Smooth muscle cell of the umbilical artery (primary cell): ENCODE measurements at places on chromosomes 3 and 15. TPM values are rescaled to one million over a fixed set of nuclear protein-coding genes. Genes with fewer than 3 reads are reported as not detected.

The LTK gene
- total RNA-seq, result under 0.01 and 0.18 TPM in 2 replicates

The NFKBIZ gene
- total RNA-seq, result 71.6 and 129 TPM in 2 replicates

The GHRL gene
- total RNA-seq, result not detected in 2 replicates

The ENTPD3 gene
- 0.14 and 0.30 TPM in 2 replicates for total RNA-seq

The KLF15 gene
- 0.59 TPM in 1 of 2 replicates, not detected in the other for total RNA-seq

The TARS3 gene
- total RNA-seq, result 13.9 and 14.3 TPM in 2 replicates

The IMPG2 gene
- 0.28 and 0.59 TPM in 2 replicates for total RNA-seq

The ATP2B2 gene
- not detected in 2 replicates for total RNA-seq

The SH2D7 gene
- not detected in 2 replicates for total RNA-seq

The CHRD gene
- total RNA-seq, result 0.55 and 0.59 TPM in 2 replicates

The AMOTL2 gene
- total RNA-seq, result 96.2 and 160 TPM in 2 replicates

The PLA2G4B gene
- 1.5 and 1.8 TPM in 2 replicates for total RNA-seq

The PLSCR2 gene
- not detected in 2 replicates for total RNA-seq

The SLC6A1 gene
- total RNA-seq, result under 0.01 and 0.05 TPM in 2 replicates

The CPN2 gene
- not detected in 2 replicates for total RNA-seq

The MYO5C gene
- total RNA-seq, result under 0.01 and 0.23 TPM in 2 replicates

The SSUH2 gene
- total RNA-seq, result 0.05 TPM in 1 of 2 replicates, not detected in the other

The SLC25A38 gene
- total RNA-seq, result 13.6 and 16.6 TPM in 2 replicates

The APBA2 gene
- 40.4 and 42.1 TPM in 2 replicates for total RNA-seq

The DNASE1L3 gene
- not detected in 2 replicates for total RNA-seq
